ENCODE measurements at places on chromosomes 6 and 20. TPM values are rescaled to one million over a fixed set of nuclear protein-coding genes. Genes with fewer than 3 reads are reported as not detected.
A peak's percentile ranks its signal among the peaks of the same experiment; 100 is the strongest.

DNA sequence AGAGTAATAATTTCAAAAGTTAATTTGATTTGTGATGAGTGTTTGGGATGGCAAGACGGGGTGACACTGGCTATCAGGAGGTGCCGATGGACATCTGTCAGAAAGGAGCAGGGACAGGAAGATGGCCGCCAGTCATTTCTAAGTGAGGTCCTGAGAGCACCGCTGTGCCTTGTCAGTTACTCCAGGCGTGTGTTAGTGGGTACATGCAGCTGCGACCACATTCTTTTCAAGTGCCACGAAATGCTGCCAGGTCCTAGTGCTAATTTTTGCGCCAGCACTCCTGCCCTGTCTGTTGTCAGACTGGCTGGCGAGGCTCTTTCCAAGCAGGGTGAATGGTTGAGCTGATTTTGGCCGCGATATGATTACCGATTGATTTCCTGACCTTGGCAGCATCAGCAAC is 64.6 kb upstream of the INSM1 start:
- no peak overlapping the region for H3K27ac ChIP-seq
- no peaks in the 10 kb centered on the region for H3K4me1 ChIP-seq
- H3K4me3 ChIP-seq, result no peak overlapping the region
- no peaks in the 10 kb centered on the region for H3K36me3 ChIP-seq
- no peak for DNase-seq

DNA sequence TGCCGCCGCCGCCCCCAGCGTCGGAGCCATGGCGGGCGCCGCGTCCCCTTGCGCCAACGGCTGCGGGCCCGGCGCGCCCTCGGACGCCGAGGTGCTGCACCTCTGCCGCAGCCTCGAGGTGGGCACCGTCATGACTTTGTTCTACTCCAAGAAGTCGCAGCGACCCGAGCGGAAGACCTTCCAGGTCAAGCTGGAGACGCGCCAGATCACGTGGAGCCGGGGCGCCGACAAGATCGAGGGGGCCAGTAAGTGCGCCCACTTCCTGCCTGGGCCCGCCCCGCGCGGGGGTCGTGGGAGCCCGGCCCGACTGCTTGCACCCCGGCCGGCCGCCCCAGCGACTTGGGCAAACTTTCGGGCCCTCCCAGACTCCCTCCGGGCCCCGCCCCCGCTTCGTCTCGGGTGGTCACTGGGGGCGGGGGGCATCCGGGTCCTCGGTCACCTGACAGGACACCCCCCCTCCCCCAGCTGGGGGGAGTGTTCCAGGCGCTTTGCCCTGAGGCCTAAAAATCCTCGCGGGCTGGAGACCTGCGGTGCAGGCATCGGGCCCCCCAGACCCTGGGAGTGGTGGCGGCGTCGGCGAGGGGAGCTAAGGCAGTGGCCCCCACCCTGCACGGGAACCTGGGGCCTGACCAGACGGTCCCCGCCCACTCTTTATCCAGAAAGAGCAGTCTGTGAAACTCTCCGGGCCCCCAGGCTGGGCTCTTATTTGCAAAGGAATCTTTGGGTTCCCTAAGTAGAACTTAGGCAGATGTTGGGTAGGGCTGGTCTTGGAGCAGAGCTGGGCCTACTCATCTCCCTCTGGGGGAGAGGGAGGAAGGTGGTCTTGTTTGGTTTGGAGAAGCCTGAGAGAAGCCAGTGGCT is 501 bp downstream of the PLCG1 start:
- H3K4me1 ChIP-seq, result peaks cover 42% of the 10 kb centered on the region
- peak; percentile 47 for DNase-seq
- H3K36me3 ChIP-seq, result no peaks in the 10 kb centered on the region
- H3K27ac ChIP-seq, result peak overlapping the region; percentile 91
- H3K4me3 ChIP-seq, result peak overlapping the region; percentile 75

RIPOR3 gene
- total RNA-seq, result 0.29 TPM

DNA sequence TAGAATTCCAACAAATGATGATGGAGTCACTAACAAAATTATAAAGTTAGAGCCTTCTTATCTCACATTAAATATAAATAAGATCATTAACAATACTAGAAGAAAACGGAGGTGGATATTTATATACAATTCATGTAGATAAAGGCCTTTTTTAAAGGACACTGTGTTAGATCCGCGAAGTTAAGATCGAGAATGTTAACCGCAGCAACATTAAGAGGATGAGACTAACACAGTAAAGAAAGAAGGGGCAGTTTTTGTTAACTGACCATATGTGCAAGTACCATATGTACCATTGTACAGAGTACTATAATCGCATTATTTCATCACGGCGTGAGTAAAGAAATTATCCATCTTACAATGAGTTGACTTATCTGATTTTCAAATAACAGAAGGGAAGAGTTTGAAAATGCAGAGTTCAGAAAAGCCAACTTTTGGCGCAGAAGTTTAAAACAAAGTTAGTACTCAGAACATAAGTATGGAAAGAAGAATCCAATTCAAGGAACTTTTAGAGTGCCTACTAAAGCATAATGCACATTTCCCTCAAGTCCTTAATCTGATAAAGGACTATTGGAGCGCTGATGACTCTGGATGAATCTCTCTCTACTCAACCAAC is 1.4 kb downstream of the FBXL4 start:
- H3K27ac ChIP-seq, result no peak overlapping the region
- DNase-seq, result no peak
- H3K36me3 ChIP-seq, result no peaks in the 10 kb centered on the region
- H3K4me1 ChIP-seq, result peaks cover 14% of the 10 kb centered on the region

DNA sequence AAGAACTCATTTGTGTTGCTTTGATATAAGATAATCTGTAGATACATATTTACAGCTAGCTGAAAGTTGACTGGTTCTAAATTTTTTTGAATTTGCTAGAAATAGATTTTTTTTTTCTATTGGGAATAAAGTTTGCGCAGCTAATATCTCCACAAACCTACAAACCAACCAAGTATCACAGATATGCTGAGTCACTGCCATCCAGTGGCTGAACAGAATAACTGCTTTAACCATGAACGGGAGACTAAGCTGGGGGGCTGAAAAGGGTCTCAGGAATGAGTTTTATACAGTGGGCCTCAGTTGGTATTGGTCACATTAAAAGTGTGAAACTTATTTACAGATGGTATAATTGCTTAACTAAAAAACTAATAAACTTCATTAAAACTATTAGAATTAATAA is 326.7 kb upstream of the CNR1 start:
- H3K4me1 ChIP-seq, result peaks cover 4% of the 10 kb centered on the region
- H3K27me3 ChIP-seq, result no peaks in the 10 kb centered on the region
- no peak overlapping the region for H3K27ac ChIP-seq
- DNase-seq, result peak; percentile 28
- no peaks in the 10 kb centered on the region for H3K36me3 ChIP-seq

DNA sequence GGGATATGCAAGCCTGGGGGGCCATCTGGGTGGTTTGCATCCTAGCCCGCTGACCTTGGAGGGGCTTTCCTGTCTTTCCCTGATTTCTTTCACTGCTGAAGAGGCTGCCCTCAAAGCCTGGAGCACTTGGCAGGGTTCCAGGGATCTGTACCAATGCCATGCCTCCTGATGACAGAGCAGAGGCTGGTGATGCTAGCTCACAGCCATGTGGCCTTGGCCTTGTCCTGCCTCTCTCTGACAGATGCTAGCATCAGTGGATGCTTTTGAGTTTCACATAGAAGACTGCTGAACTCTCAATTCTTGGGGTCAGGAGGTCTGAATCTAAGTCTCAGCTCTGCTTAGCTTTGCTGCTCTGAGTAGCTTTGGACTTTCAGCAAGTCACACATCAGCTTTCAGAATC is 21.9 kb upstream of the RREB1 start:
- no peak overlapping the region for H3K27ac ChIP-seq
- no peak for DNase-seq
- H3K4me1 ChIP-seq, result peaks cover 3% of the 10 kb centered on the region
- no peaks in the 10 kb centered on the region for H3K36me3 ChIP-seq
- H3K27me3 ChIP-seq, result no peaks in the 10 kb centered on the region
- no peak overlapping the region for H3K4me3 ChIP-seq

DNA sequence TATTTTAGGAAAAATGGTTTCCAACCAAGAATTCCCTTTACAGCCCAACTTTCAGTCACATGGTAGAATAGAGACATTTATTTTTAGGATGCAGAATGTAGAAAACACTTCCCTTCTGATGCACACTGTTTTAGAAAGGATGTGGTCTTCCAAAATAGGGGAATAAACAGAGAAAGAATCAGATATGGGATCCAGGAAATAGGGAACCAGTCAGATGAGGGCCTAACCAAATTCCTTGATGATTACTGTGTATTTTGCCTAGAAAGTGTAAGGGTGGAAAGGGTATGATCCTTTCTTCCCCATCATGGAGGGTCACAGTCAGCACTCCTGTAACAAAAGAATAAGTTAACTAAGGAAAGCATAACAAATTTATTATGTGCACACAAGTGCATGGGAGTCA is 27.4 kb downstream of the SLX4IP start:
- no peaks in the 10 kb centered on the region for H3K36me3 ChIP-seq
- H3K4me3 ChIP-seq, result no peak overlapping the region
- H3K27ac ChIP-seq, result no peak overlapping the region

MCHR2 gene
- total RNA-seq, result not detected

PTCRA gene
- not detected for total RNA-seq

CITED2 gene
- total RNA-seq, result 449 TPM

DNA sequence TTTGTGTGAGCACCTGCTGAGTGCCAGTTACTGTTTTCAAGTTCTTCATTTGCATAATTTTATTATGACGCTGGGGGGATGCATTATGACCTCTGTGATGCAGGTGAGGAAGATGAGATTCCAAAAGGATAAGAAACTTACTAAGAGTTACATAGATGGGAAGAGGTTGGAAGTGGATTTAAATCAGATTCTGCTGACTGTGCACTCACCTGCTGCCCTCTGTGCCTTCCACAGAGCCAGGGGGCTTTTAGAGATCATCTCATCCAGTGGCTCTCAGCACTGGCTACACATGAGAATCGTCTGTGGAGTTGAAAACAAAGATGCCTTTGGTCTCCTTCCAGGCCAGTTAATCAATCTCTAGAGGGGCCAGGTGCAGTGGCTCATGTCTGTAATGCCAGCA is 47.9 kb downstream of the TIAM2 start:
- no peaks in the 10 kb centered on the region for H3K4me1 ChIP-seq
- H3K27ac ChIP-seq, result no peak overlapping the region
- H3K4me3 ChIP-seq, result no peak overlapping the region
- DNase-seq, result no peak
- H3K36me3 ChIP-seq, result no peaks in the 10 kb centered on the region
- H3K27me3 ChIP-seq, result no peaks in the 10 kb centered on the region

- H3K4me3 ChIP-seq, result no peak overlapping the region
- no peaks in the 10 kb centered on the region for H3K27me3 ChIP-seq
- DNase-seq, result no peak
These were observed 53.4 kb downstream of the HDGFL1 start for GRCh38 chr6:22622813-22623212.

DDAH2 gene
- 62.5 TPM for total RNA-seq

TNNC2 gene
- not detected for total RNA-seq

FOXC1 gene
- 2.9 TPM for total RNA-seq

Measured in astrocyte (in vitro differentiated cells and primary cell).